ENCODE measurements at places on chromosomes 7 and 10.

GRCh38 chr7:41979834-41980307 lies 257.1 kb downstream of the GLI3 start:
- DNase-seq: peak; percentile 71

GRCh38 chr7:106166651-106167342 lies 54.7 kb upstream of the SYPL1 start:
- DNase-seq: peak; percentile 92

DNA sequence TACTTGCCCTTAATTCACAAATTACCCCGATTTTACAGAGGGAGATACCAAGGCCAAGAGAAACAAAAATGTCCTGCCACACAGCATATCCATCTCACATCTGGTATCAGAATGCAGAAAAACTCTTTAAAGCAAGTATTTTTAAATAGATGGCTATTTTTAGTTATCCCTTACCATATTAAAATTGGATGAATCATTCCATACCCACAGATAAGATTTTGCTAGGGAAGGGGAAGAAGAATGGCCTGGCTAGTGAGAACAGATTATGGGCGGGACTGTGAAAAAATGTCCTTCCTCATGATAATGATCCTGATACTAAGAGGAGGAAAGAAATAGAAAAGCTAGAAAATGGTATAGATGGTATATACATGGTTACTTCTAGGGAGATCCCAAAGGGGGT lies 80.6 kb upstream of the GATAD1 start:
- peak; percentile 25 for DNase-seq

DNA sequence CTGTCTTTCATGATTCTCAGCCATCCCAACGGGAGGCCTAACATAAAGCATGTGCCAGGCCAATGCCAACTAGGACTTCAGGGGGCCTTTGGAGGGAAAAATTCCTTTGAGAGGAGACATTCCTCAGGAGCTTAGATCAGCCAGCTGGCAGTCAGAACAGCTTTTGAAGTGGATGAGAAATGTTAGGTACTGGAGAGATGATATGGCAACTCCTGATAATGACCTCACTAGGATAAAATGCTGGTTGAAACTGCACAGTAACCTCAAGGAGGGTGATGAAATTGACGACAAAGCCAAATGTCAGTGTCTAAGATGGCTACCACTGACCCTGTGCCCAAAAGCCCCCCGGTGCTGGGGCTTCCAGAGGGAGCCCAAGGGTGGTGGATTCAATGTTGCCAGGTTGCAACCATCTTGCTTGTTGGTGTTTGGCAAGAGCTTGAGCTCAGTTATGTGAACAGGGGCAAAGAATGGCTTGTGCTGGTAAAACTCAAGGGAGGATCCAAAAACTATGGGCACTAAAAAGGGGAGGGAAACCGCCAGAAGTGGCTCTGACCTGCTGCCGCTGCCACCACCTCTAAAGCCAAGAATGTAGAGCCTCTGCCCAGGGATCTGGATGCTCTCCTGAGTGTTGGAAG lies 121.2 kb downstream of the UBE2H start:
- peak; percentile 95 for DNase-seq

GRCh38 chr10:73597346-73597745 lies 6.2 kb upstream of the USP54 start:
- peak; percentile 42 for DNase-seq

DNA sequence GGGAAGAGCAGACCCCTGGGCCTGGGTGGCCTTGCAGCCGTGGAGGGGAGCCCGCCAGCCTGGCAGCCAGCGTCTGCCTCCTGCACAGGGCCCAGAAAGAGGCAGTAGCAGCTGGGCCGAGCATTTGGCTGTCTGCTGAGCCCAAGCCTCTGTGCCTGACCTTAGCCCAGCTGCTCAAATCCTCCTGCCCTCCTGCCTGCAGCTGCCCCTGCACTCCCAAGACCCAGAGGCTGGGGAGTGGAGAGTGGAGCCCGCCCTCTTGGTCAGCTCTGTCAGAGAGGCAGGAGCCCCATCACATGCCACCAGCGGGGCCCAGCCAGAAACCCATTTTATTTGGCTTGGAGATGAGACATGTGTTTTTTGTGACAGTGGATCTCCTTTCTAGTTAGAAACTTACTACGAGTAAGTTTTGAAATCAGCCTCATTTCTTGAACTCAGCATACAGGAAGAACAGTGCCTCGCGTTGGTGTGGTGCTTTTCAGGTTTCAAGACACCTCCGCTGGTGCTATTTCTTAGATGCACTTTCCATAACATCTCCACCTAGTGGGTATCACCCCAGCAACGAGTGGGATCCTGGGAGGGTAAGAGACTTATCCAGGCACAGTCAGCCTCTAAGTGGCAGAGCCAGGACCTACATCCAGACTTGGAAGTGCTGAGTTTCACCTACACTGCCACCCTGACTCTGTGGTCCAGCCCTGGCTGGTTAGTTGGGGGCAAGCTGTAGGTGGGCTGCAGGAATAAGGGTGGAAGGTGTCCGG lies 477.1 kb downstream of the RPS24 start:
- DNase-seq: no peak

DNA sequence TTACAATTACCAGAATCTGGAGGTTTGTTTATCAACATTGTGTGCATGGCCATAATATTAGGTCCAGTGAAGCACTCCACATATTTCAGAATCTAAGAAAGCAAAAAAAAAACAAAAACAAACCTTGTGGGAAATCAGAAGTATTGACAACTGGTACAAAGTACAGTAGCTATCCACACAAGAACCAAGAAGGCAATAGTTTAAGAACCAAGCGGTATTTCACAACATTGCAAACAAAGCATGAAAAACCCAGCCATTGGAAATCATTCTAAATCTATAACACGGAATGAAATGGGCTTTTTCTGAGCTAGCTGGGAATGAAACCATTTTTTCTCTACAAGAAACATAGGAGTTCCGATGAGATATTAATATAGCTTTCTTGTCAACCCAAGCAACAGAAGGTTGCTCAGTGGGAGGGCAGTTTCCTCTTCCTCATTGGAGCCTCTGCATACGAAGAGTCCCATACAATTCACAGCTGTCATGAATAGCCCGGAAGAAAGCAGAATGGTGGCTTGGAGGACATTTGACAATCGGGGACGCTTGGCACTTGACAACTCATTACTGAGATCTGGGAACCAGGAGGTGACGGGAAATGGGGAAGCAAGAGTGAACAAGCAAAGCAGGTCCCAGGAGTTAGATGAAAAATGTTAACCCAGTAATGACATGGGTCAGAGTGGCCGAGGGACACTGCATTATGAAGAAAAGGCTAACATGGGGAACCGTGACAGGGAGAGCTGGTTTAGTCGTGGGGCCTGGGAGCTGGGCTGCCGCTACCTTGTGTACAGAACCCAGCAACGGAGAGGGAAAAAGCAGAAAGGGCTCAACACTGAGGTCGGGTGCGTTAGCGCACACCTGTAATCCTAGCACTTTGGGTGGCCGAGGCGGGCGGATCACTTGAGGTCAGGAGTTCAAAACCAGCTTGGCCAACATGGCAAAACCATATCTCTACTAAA lies 7.8 kb downstream of the PHYH start:
- no peak for DNase-seq

- DNase-seq: no peak
These were observed 6.3 kb upstream of the C7orf33 start for GRCh38 chr7:148584154-148584827.

DNA sequence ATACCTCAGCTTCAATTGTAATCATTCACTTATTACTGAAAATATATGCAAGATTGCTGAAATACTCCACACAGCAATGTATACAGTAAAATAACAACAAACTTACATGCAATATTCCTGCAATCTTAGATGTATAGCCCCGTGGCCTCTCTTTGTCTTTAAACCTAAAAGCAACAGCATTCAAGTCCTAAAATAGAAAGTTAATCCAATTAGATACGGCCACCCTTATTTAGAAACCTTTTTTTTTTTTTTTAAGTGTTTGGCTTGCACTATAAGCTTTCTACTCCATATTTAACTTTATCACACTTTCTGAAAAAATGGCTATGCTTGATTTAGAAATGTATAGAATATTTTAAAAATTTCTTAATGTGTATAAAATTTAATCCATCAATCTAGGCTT lies 67.6 kb downstream of the IDE start:
- no peak for DNase-seq

- DNase-seq: no peak
These were observed 29.1 kb downstream of the INPP5F start for GRCh38 chr10:119754936-119755335.

GRCh38 chr7:113373863-113374262 lies 255.5 kb upstream of the SMIM30 start:
- peak; percentile 1 for DNase-seq

DNA sequence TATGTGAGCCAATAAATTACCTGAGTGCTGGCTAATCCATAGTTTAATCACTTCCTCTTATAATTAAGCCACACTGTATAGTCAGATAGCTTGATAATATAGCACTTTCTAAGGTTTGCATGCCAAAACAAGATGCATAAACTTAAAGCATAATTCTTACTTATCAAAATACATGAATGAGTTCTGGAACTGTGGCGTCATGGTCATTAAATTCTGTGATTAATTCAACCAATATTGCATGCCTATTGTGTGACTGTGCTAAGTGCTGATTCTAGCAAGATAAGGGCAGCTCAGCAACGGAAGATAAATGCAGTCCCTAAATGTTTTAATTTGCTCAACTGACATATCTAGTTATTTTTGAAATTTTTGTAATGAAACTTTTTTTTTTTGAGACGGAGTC lies 29.7 kb downstream of the HOXA1 start:
- no peak for DNase-seq

DNA sequence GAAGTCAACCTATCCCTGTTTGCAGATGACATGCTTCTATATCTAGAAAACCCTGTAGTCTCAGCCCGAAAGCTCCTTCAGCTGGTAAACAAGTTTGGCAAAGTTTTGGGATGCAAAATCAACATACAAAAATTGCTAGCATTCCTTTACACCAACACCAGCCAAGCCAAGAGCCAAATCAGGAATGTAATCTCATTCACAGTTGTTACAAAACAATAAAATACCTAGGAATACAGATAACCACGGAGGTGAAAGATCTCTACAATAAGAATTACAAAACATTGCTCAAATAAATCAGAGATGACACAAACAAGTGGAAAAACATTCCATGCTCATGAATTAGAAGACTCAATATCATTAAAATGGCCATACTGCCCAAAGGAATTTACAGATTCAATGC lies 50.4 kb upstream of the ZNF365 start:
- peak; percentile 5 for DNase-seq

- no peak for DNase-seq
These were observed 32.0 kb upstream of the MYO3A start for GRCh38 chr10:25902002-25902401.

DNA sequence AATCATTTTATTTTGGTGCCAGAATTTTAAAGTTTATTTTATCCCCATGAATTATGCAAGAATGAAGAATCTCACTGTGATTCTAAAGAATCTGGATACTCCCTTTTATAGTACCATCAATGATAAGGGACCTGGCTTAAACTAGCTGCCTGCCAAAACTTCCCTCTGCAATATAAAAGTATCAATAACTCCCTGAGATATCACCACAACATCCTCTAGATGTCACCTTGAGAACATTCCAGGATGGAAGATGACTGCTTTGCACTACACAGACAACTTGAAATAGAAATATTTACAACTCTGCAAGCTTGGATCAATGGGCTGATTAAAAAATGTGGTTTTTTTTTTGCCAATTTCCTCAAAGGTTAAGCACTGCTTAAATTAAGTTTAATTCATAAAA lies 142.1 kb downstream of the SLC25A13 start:
- peak; percentile 32 for DNase-seq

- no peak for DNase-seq
These were observed 137.5 kb upstream of the LRRTM3 start for GRCh38 chr10:66788178-66788987.

DNA sequence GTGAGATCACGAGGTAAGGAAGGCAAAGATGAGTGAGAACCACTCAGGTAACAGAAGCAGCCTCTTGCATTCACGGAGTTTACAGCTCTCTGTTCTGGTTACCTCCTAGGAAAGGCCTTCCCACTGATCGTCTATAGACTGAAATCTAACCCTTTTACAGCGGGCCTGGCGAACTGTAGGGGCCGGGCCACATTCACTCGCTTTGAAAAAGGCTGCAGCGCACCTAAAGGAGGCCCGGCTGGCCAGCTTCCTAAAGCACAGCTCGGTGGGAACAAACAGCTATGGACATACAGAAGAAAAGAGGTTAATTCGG lies 565 bp downstream of the ATP5MK start:
- peak; percentile 39 for DNase-seq

Measured in choroid plexus epithelial cell (primary cell).